Activated CD4-positive, alpha-beta memory T cell treated with anti-CD3 and anti-CD28 coated beads for 36 hours (primary cell): ENCODE measurements at places on chromosomes 4 and X. TPM values are rescaled to one million over a fixed set of nuclear protein-coding genes. Genes with fewer than 3 reads are reported as not detected.

The GC gene
- total RNA-seq = not detected

DNA sequence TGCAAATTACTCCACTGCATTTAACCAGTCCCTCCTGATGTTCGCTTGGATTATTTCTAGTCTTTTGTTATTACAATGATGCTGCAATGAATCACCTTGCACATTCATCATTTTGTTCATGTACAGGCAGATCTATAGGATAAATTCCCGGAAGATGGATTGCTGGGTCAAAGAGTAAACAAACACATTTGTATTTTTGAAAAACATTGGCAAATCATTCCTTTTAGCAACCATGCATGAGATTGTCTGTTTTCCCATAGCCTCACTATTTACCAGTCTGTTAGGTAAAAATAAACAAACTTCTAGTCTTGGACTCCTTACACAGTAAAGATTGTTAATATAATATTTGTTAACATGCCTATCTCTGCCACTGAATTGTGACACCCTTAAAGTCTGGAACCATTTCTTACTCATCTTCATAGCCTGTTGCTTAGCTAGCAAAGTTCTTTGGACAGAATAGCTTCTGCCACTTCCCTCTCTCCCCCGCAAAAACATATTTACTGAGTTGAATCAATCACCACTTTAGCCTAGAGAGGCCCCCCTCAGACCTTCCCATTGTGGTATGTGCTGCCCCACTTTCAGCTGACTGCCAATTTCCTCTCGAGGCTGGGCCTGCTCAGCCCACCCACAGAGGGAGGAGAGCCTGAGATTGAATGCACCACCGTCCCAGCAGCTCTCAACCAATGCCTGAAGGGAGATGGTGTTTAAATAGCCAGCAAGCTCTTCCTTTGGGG lies 108.4 kb upstream of the ATXN3L start:
- peak; percentile 38 for DNase-seq

GRCh38 chr4:87073199-87074120 lies 138.6 kb downstream of the AFF1 start:
- peak; percentile 80 for DNase-seq

- DNase-seq = no peak
Measured at GRCh38 chr4:84503495-84504437, 4.7 kb upstream of the NKX6-1 start.

The AVPR2 gene
- total RNA-seq = not detected

DNA sequence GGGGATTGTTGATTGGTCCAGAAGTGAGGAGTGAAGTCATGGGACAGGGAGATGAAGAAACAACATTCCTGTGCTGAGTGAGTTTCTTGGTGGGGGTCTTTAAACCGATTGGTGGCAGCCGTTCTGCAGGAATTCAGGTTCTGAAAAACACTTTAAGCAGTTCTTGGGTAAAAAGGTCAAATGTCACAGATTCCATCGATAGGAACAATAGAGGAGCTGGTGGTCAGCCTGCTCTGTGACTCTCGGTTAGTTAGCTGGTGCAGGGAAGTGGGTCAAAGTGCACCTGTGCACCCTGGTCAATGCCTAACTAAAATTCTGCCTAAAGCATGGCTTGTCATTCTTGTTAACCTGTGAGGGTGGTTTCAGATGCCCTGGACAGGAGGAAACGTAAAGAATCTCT lies 34.6 kb upstream of the MGST2 start:
- DNase-seq = no peak

GRCh38 chrX:118632862-118633261 lies 94.5 kb upstream of the IL13RA1 start:
- no peak for DNase-seq

- DNase-seq = no peak
Measured at GRCh38 chr4:123236606-123237005, 160.0 kb upstream of the SPRY1 start.
